ENCODE measurements at places on chromosomes 5 and 9. TPM values are rescaled to one million over a fixed set of nuclear protein-coding genes. Genes with fewer than 3 reads are reported as not detected.

DNA sequence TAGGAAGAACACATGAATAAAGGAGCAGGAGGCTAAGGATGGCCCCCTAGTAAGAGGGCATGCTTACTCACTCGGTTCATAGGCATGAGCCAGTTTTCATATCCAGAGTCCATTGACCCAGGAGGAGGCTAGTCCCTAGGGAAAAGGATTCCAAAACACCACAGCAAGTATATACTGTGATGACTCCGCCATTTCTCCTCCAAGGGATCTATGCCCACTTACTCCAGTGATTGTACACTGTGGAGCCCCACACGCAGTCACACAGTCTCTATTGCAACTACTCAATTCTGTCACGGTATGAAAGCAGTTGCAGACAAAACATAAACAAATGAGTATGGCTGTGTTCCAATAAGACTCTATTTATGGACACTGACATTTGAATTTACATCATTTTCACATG is 117.7 kb upstream of the ALDH1B1 start:
- no peak overlapping the region for H3K4me3 ChIP-seq
- H3K27me3 ChIP-seq = no peaks in the 10 kb centered on the region
- H3K27ac ChIP-seq = no peak overlapping the region
- no peaks in the 10 kb centered on the region for H3K36me3 ChIP-seq
- peaks cover 15% of the 10 kb centered on the region for H3K4me1 ChIP-seq

GRCh38 chr5:174699131-174699530 is 25.3 kb upstream of the MSX2 start:
- H3K27ac ChIP-seq = no peak overlapping the region
- no peak for DNase-seq
- no peak overlapping the region for H3K4me3 ChIP-seq
- H3K36me3 ChIP-seq = no peaks in the 10 kb centered on the region
- H3K27me3 ChIP-seq = peaks cover 60% of the 10 kb centered on the region

GRCh38 chr9:38689678-38690077 is 30.3 kb downstream of the FAM240B start:
- peaks cover 5% of the 10 kb centered on the region for H3K27me3 ChIP-seq
- no peaks in the 10 kb centered on the region for H3K36me3 ChIP-seq
- peaks cover 1% of the 10 kb centered on the region for H3K4me1 ChIP-seq
- no peak overlapping the region for H3K27ac ChIP-seq
- no peak overlapping the region for H3K4me3 ChIP-seq

GRCh38 chr9:135732569-135733257 is 30.7 kb downstream of the KCNT1 start:
- peaks cover 9% of the 10 kb centered on the region for H3K27me3 ChIP-seq
- peaks cover 13% of the 10 kb centered on the region for H3K36me3 ChIP-seq
- H3K4me1 ChIP-seq = no peaks in the 10 kb centered on the region
- H3K27ac ChIP-seq = no peak overlapping the region

DNA sequence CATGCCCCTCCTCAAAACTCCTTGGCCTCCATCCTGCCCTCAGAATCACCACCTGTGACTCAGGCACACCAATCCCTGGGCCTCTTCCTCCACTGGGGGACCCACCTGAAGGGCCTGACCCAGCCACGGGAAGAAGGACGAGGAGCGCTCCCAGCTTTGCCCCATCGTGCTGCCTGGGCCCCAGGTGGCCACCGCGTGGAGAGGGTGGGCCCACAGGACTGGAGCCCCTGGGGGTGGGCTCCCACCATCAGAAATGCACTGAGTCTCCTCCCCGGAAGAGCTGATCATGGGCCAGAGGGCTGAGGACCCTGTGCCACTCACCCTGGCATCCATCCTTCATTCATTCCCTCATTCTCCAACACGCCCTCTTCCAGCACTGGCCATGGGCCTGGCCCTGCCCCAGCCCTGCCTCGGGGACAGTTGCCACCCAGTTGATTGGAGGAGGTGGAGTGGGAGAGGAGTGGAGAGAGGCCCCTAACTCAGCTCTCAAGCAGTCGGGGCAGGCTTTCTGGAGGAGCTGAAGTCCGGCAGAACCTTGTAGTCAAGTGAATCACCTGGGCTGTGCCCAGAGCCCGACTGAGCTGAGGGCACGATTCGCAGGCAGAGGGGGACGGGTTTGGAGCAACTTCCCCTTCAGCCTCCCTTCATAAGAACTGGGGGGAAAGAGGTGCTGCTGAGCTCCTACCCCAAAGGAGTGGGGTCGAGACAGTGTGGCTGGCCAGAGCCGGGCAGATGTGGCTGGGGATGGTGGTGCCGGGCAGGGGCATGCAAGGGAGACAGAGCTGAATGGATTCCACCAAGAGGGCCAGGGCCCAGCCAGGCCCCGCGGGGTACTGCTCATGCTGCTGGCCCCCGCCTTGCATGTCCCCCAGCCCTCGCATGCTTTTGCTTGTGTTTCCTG is 29.6 kb downstream of the DNM1 start:
- H3K36me3 ChIP-seq = no peaks in the 10 kb centered on the region
- H3K27ac ChIP-seq = no peak overlapping the region
- no peaks in the 10 kb centered on the region for H3K4me1 ChIP-seq
- no peak for DNase-seq
- no peak overlapping the region for H3K4me3 ChIP-seq
- H3K27me3 ChIP-seq = no peaks in the 10 kb centered on the region

DNA sequence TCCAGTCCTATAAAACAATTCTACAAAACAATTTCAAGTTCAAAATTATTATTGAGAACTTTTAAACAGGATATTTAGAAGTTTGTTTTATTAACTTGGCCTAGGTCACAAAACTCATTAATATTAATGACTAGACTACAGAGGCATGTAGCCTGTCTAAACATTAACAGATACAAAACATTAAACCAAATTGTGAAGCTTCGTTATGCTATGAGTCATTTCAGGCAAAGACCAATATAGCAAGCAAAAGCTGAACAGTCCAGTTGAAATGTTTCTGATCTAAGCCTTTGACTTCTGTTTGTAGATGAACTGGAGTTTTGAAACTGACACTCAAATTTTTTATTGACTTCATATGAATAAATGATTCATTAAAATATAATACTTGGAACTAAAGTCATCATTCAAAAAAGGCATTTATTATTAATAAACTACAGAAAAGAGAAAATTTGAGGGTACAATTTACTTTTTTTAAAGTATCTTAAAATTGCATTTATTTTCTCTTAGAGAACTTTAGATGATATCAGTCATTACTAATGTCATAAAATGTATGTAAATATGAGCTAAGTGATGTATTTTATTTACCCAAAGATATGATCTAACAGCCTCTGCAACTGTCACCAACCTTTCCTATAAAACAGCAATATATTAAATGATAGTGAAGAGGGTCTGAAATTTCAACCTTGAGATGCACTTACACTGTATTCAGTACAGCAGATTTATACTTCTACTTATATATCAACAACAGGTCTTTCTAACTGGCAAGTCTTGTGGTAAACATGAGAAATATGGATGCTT is 188.8 kb downstream of the COMMD10 start:
- no peak overlapping the region for H3K4me3 ChIP-seq
- DNase-seq = no peak
- H3K27me3 ChIP-seq = no peaks in the 10 kb centered on the region
- peaks cover 30% of the 10 kb centered on the region for H3K36me3 ChIP-seq
- no peaks in the 10 kb centered on the region for H3K4me1 ChIP-seq

- no peaks in the 10 kb centered on the region for H3K36me3 ChIP-seq
- peaks cover 9% of the 10 kb centered on the region for H3K27me3 ChIP-seq
- peaks cover 7% of the 10 kb centered on the region for H3K4me1 ChIP-seq
- DNase-seq = no peak
- H3K27ac ChIP-seq = no peak overlapping the region
These were observed 42.9 kb downstream of the WNK2 start for GRCh38 chr9:93226819-93227218.

- no peak overlapping the region for H3K4me3 ChIP-seq
- H3K27ac ChIP-seq = no peak overlapping the region
- H3K4me1 ChIP-seq = no peaks in the 10 kb centered on the region
- DNase-seq = no peak
- peaks cover 29% of the 10 kb centered on the region for H3K36me3 ChIP-seq
These were observed 470.6 kb downstream of the PRDM9 start for GRCh38 chr5:23977997-23978396.

- no peak for DNase-seq
- no peak overlapping the region for H3K27ac ChIP-seq
- H3K36me3 ChIP-seq = no peaks in the 10 kb centered on the region
- no peak overlapping the region for H3K4me3 ChIP-seq
- peaks cover 2% of the 10 kb centered on the region for H3K27me3 ChIP-seq
These were observed 86.9 kb upstream of the PITX1 start for GRCh38 chr5:135120951-135121350.

- no peaks in the 10 kb centered on the region for H3K4me1 ChIP-seq
- H3K27ac ChIP-seq = no peak overlapping the region
- H3K36me3 ChIP-seq = no peaks in the 10 kb centered on the region
- no peak for DNase-seq
These were observed 273.4 kb downstream of the SLIT3 start for GRCh38 chr5:169027501-169028061.

The TMEM215 gene
- not detected for total RNA-seq

The GMCL2 gene
- 0.14 TPM for total RNA-seq

The RAPGEF6 gene
- 131 TPM for total RNA-seq

The WASHC1 gene
- 35.2 TPM for total RNA-seq

The PCDHGA5 gene
- 0.13 TPM for total RNA-seq

The CYLC2 gene
- not detected for total RNA-seq

The DRD1 gene
- not detected for total RNA-seq

Data from naive thymus-derived CD8-positive, alpha-beta T cell (primary cell).